Activated T-cell treated with anti-CD3 and anti-CD28 coated beads, Interleukin-2, amount 50 U/mL, for 24 hours (primary cell): ENCODE measurements at places on chromosomes 6 and 20.

GRCh38 chr20:54941666-54942065, 466.3 kb downstream of the DOK5 start:
- no peak for DNase-seq

- peak; percentile 33 for DNase-seq
These were observed 95.6 kb downstream of the TOX2 start for GRCh38 chr20:44010162-44010704.

- DNase-seq = no peak
These were observed 47.1 kb upstream of the EDN3 start for GRCh38 chr20:59253325-59253724.

DNA sequence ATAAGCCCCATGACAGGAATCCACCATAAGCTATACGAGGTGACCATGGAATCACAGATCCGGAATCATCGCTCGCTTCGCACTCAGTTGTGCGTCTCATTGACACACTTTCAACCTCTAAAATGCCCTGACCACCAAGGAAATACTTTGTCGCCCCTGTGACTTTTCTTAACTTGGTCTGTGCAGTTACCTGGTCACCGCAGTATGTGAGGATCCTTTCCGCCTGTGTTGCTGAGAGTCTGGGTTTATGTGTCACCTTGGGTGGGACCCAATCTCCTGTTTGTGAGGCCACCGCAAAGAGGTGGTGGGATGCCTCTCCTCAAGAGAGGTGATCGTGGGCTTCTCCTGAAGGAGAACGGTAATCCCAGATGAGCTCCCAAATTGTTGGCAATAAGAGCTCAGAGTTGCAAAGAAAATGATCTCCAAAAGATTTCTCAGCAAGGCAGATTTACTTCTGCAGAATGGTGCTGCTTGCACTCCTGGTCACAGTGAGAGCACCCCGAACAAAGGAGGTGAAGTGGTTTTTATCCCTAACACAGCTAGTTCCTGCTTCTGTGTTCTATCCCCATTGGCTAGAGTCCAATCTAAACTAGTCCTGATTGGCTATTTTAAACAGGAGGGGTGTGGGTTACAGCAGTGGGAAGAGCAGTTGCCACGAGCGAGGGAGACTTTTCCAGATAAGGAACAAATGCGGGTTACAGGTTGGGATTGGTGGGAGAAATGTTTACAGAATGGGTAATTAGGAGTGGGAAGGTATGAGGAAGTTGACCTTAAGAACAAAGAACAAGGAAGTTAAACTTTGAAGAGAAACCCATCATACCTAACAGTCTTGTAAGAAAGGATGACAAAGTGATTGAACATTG, 9.1 kb upstream of the ZNFX1 start:
- no peak for DNase-seq

DNA sequence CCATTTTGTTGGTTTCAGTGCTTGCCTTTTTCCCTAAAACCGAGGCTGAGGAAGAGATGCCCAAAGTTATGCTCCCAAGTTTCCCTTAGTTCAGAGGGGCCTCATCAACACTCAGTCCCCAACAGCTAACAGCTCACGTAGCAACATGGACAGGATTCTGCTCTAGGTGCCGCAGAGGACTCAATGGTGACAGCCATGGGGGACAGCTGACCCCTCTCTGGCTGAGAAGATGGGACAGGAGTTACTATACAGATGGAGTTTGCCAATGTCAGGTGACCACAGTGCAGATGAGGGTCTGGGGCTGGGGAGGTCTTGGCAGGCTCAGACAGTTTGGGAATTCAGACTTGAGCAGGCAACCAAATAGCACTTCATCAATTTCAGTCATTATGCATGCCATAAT, 67.3 kb downstream of the NPEPL1 start:
- DNase-seq = no peak

DNA sequence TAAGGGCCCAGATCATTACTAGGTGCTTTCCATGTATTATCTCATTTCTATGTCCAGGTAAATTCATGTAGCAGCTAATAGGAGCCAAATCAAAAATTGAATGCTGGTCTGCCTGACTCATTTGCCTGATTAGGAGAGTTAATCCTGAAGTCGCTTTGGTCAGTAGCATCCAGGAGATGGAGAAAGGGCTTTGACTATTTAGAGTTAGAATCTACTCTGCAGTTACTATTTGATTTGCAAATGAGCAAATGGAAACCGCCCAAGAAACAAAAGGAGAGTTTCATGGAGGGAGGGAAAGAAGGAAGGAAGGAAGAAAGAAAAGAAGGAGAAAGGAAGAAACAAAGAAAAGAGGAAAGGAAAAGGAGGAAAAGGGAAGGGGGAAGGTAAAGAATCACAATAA, 539.6 kb upstream of the MMS22L start:
- DNase-seq = no peak

GRCh38 chr6:109292420-109292819, 89.8 kb downstream of the CD164 start:
- DNase-seq = no peak

DNA sequence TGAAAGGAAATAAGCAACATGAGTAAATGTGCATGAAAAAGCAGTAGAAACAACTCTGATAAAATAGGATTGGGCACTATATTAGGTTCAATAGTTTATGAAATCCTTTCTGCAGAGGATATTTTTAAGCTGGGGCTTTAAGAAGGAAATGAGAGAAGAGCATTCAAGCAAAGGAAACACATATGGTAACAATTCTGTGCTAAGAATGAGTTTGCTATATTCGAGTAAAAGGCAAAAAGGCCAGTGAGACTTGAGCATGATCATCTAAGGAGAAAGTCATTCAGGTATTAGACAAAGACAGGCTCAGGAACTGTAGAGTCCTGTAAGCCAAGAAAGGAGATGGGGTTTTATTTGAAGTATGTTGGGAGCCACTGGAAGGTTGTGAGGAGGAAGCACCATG, 387.1 kb upstream of the FLRT3 start:
- no peak for DNase-seq

GRCh38 chr6:48486876-48487275, 375.9 kb upstream of the PTCHD4 start:
- DNase-seq = no peak

DNA sequence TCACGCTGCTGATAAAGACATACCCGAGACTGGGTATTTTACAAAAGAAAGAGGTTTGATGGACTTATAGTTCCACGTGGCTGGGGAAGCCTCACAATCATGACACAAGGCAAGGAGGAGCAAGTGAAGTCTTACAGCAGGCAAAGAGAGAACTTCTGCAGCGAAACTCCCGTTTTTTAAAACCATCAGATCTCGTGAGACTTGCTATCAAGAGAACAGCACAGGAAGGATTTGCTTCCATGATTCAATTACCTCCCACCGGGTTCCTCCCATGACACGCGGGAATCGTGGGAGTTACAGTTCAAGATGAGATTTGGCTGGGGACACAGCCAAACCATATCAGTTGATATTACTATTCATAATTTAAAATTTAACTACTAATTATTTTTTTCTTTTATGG, 157.3 kb upstream of the ATXN1 start:
- no peak for DNase-seq

GRCh38 chr6:35967076-35967774, 46.3 kb upstream of the SRPK1 start:
- DNase-seq = no peak

DNA sequence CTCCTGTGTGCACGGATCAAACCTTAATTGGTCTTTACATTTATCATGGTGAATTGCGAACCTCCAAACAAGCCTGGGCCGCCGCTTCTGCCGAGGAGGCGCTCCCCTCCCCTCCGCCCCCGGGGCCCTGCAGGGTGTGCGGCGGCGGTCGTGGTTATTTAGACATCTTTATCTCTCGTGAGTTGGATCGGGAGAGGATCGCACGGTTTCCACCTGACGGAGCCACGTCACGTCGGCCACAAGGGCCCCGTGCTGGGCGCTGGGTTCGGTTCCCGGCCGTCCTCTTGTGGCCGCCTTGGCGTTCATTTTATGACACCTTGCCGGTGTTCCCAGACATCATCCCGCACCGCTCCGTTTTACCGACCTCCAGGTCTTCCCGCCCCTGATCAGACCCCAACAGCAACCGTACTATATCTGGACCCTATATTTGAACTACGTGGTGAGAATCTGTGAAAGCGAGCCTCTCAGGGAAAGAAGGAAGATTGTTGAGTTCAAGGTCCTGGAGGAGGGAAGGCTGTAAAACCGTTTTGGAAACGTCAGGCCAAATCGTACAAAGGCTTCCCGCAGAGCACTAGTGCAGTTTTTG, 1.3 kb upstream of the CNR1 start:
- DNase-seq = peak; percentile 31

DNA sequence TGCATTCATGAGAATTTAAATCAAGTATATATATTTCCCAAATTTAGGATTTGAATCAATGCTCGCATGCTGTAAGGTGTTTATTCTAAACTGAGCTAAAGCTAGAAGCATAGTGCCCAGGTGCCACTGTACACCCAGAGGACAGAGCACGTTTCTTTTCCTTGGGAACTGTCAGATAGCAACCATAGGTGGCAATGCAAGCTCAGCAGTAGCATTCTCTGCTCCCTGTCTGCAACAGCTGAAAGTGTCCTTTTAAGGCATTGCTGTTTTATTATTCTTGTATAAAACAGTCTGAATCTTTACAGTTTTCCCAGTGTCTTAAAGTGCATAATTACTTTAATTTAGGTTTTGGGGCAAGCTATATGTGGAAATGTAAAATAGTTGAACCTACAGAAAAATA, 443.4 kb upstream of the MMS22L start:
- no peak for DNase-seq

DNA sequence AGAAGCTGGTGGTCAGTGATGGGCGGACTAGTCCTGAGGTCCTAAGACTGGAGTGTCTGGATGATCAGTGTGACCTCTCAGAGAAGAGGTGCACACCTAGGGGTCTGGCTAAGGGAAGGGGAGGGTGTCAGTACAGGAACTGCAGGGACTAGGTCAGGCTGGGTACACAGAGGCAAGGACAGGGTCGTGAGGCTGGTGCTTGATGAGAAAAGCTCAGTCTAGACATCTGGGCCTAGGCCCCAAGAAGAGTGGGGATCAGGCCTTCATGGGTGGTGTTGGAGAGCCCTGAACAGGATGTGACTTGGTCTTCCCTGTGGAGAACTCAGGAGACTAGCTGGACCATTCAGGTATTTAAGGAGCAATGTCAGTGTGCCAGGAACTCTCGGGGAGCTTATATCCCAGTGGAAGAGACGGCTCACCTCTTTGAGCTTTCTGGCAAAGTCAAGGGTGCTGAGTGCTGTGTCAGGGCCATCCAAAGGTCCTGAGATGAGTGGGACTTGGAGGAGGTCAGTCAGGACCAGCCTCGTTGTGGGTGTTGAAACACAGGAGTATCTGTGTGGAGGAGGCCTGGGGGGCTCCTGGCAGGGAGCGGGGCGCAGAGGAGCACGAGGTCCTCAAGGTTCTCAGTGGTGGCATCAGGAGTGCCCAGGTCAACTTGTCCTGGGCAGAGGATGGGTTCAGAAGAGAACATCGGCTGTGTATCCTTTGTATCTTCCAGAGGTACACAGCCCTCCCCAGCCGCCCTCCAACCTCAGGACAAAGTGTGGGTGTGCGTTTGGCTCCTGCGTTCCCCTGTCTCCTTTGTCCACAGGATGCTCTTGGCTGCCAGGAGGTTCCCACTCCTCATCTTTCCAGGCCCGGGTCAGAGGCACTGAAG, 13.3 kb upstream of the MYT1 start:
- no peak for DNase-seq

GRCh38 chr6:166105341-166106075, 62.1 kb downstream of the TBXT start:
- DNase-seq = no peak

- no peak for DNase-seq
These were observed 65.7 kb upstream of the TNFRSF21 start for GRCh38 chr6:47375426-47375825.

DNA sequence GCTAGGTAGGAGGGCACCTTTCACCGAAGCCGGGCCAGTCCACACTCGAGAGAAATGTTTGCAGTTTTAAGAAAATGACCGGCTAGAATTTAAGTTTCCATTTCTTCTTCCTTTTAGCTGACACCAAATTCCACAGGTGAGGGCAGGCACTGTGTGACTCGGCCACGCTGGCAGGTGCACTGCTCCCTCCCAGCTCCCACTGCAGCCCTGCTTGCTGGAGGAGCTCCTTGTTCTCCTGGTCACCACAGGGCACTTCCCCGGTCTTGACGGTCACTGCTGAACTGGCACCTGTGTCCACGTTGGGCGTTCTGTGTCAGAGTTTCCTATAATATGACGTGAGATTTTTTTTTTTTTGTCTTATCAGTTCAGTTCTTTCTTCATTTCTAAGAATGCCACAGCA, 3.6 kb upstream of the KIF25 start:
- DNase-seq = no peak

DNA sequence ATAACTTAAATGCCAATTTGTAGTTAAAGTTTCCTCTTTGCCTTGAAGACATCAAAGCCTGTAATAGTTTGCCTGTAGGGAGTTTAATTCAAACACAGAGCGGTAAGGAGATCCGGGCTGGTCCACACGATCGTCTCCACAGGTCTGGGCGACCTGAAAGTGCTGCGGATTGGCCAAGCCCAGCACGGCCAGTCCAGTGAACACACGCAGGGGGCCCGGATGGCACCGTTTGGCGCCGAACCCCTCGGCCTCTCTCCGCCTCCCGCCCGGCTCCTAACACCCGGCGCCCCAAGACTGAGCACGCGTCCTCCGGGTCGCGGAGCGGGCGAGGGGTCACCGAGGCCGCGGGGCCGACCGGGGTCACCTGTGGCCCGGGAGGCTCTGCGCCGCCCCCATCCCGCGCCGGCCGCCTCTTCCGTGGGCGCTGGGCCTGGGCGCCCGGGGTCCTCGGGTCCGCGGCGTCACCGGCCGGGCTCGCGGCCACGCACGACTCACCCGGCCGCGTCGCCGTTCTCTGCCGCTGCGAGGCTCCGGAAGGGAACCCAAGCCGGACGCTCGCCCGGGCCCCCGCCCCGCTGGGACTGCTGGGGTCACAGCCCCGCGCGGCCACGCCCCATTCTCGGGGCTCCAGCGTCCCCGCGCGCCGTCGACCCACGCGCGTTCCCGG, 481 bp downstream of the SERPINB6 start:
- DNase-seq = peak; percentile 71

DNA sequence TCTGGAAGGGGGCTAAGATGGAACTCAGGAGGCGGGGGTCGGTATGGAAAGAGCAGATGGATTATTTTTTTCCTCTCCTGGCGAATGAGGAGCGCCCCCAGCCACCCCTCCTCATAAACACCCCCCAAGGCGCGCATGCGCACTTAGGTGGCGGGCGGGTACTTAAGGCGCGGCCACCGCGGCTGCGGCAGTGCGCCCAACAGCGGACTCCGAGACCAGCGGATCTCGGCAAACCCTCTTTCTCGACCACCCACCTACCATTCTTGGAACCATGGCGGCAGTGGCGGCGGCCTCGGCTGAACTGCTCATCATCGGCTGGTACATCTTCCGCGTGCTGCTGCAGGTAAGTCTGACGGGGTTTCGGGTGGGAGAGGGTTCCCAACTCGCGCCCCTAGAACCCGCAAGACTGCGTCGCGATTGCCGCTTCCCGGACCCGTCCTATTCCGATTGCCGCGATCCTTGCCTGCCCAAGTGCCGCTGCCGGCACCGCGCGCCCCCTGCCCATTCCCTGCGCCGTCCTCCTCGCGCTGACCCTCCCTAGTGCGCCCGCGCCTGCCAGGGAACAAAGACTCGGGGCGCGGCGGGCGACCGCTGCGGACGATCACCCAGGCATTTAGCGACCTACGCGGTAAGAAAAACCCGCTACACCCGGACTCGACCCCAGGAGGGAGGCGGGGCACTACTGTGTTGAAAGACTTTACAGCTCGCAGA, at the start of gene NNAT:
NNAT (plus strand) TSS at position 190 of the 711 bp plus-strand sequence; CDS start at position 272, 82 bp downstream.
- peak; percentile 45 for DNase-seq

- no peak for DNase-seq
These were observed 209.0 kb downstream of the SIM1 start for GRCh38 chr6:100255701-100256100.
